ENCODE measurements at places on chromosomes 3 and 15. TPM values are rescaled to one million over a fixed set of nuclear protein-coding genes. Genes with fewer than 3 reads are reported as not detected.

GRCh38 chr15:100849855-100850218 is 29.8 kb upstream of the ALDH1A3 start:
- H3K4me1 ChIP-seq, result peaks cover 5% of the 10 kb centered on the region
- H3K36me3 ChIP-seq, result no peaks in the 10 kb centered on the region
- no peaks in the 10 kb centered on the region for H3K27me3 ChIP-seq
- no peak for DNase-seq

DNA sequence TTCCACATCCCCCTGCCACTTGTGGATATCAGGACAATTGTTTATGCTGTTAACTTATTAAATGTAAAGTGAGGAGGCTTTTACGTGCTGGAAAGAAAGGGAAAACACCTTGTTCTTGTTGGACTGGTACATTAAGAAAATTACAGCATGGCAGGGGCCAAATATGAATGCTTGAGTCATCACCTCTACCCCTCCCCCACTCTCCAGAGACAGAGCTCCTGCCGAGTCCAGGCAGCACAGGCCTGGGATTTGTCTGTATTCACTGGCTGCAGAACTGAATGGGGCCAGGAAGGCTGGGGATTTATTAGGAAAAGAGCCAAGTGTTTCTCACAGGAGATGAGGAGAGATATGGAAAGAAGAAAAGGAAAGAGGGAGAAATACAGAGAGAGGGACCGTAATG is 308.9 kb downstream of the EPHB1 start:
- no peak for DNase-seq
- no peaks in the 10 kb centered on the region for H3K27me3 ChIP-seq
- no peak overlapping the region for H3K4me3 ChIP-seq
- H3K27ac ChIP-seq, result no peak overlapping the region

Gene NEK10
- total RNA-seq, result 3.2 TPM

DNA sequence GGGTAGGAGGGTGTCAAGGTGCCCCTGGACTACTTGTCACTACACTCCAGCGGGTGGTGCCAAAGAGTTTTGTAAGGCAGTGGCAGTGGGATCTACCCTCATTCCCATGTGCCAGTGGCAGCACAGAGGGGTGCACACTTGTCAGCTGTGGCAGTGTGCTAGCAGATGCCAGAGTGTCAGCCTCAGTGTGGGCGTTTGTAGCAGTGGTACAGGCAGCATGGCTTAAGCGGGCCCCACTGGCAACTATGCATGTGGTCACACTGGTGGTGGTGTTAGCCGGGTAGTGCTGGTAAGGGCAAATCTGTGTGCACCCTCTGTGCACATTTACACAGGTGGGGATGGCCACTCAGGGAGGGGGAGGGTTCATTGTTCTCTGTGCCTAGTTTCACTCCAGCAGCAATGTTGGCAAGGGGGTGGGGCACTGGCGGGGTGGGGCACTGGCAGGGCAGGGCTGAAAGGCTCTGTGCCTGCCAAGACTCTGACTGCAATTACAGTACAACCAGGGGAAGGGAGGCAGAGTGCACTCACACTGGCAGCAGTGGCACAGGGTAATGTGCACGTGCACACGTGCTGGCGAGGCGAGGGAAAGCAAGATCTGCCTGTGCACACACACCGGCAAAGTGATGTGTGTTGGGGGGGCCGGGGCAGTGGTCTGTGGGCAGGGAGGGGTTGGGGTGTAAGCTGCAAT is 31.8 kb downstream of the MYO9A start:
- DNase-seq, result no peak
- no peak overlapping the region for H3K4me3 ChIP-seq
- H3K36me3 ChIP-seq, result no peaks in the 10 kb centered on the region
- H3K27me3 ChIP-seq, result no peaks in the 10 kb centered on the region
- H3K4me1 ChIP-seq, result no peaks in the 10 kb centered on the region
- H3K27ac ChIP-seq, result no peak overlapping the region

DNA sequence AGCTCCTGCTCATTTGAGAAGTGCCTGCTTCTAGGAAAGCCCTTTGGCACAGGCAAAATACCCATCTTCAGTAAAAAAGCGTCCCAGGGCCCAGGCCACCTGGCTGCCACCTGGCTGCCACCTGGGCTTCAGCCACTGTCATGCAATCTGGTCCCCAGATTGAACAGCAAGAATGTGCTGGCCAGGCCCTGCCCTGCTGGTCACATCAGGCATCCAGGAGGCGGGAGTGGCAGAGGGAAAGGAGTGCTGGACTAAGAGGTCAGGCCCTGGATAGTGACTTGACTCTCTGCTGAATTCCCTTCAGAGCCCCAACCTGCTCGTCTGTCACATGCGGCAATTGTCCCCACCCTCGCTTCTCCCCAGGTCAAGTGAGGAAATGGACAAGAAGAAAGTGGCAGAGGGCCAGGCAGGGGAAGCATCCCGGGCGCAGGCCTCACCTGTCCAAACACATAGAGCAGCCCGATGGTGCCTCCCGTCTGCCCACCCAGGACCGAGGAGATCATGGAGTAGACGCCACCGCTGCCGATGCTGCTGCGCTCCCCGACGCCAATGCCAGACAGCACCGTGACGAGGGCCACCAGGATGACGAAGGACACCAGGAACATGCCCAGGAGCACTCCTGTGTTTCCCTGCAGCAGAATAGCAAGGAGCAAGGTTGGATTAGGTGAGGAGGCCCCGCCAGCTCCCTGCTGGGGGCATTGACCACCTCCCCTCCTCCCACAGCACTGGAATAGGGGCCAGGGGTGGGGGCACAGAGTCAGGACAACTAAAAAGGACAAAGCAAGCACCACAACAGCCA is 25.5 kb downstream of the SLC12A8 start:
- H3K27me3 ChIP-seq, result no peaks in the 10 kb centered on the region
- H3K4me3 ChIP-seq, result no peak overlapping the region
- H3K27ac ChIP-seq, result no peak overlapping the region
- DNase-seq, result no peak
- H3K36me3 ChIP-seq, result peaks cover 4% of the 10 kb centered on the region

Gene CTXN2
- total RNA-seq, result not detected

DNA sequence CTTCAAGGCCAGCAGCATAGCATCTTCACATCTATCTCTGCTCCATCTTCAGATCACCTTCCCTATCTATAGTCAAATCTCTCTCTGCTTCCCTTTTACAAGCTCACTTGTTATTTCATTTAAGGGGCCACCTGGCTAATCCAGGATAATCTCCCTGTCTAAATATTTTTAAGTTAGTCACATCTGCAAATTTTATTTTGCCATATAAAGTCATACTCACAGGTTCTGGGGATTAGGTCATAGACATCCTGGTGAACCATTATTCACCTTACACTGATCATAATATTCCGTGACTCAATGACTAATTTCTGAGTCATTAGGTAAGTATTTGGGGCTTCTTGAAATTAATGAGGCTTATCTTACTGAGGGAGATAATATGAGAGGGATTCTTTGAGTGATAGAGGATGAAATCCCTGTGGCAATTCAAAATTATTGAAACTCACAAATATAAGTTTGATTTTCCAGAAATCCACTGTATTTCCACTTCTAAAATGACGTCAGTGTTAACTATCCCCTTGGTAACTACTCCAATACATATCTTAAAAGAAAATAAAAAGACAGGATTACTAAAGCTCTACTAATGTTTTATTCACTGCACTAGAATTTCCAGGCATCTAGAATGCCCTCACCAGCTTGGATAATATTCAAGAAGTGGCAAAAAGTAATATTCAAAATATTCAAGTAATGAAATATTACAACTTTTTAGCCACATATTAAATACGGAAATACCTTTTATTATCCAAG is 93.7 kb upstream of the RBMS3 start:
- peak; percentile 96 for DNase-seq
- no peak overlapping the region for H3K4me3 ChIP-seq
- H3K4me1 ChIP-seq, result peaks cover 48% of the 10 kb centered on the region
- H3K36me3 ChIP-seq, result no peaks in the 10 kb centered on the region
- H3K27ac ChIP-seq, result peak overlapping the region; percentile 99
- no peaks in the 10 kb centered on the region for H3K27me3 ChIP-seq

GRCh38 chr3:53258600-53259426 is 3.0 kb upstream of the TKT start:
- no peaks in the 10 kb centered on the region for H3K36me3 ChIP-seq
- H3K4me3 ChIP-seq, result no peak overlapping the region
- peaks cover 8% of the 10 kb centered on the region for H3K4me1 ChIP-seq
- H3K27me3 ChIP-seq, result no peaks in the 10 kb centered on the region
- H3K27ac ChIP-seq, result no peak overlapping the region

GRCh38 chr15:25776071-25776746 is 86.9 kb downstream of the ATP10A start:
- DNase-seq, result no peak
- no peak overlapping the region for H3K4me3 ChIP-seq
- H3K27me3 ChIP-seq, result no peaks in the 10 kb centered on the region
- H3K36me3 ChIP-seq, result no peaks in the 10 kb centered on the region
- H3K27ac ChIP-seq, result peak overlapping the region; percentile 72

DNA sequence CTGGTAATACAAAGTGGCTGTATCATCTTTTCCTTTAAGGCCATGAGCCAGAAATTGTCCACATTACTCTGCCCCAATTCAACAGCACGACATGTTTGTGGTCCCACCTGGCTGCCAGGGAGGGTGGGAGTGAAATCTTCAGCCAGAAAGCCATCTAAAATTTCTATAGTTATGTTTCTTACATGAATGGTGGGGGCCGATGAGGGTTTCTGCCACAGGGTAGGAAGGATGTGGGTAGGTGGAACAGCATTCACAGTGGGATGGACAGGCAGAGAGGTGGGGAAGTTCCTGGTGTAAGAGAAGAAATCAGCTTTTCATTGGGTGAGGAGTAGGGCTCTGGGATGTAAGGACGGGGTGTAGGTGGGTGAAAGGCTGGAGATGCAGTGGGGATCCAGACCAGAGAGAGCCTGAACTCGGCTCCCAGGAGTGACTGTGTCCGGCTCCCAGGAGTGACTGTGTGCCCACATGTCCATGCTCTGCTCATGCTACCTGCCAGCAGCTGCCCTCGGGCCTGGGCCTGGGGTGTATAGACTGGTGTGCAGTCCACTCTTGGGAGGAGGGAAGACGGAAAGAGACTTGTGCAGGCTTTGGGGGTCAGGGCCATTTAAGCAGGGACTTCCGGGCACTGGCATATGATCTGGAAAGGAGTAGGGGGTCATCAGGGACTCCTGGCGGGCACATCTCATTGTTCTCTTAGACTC is 3.8 kb upstream of the FBLN2 start:
- DNase-seq, result no peak
- no peak overlapping the region for H3K4me3 ChIP-seq
- no peaks in the 10 kb centered on the region for H3K27me3 ChIP-seq
- peaks cover 56% of the 10 kb centered on the region for H3K4me1 ChIP-seq
